ENCODE measurements at places on chromosomes 6 and 20. TPM values are rescaled to one million over a fixed set of nuclear protein-coding genes. Genes with fewer than 3 reads are reported as not detected.

ZSCAN31 gene
- total RNA-seq: 5.1 TPM

PSMB9 gene
- total RNA-seq: 20.0 TPM

XRN2 gene
- total RNA-seq: 125 TPM

OARD1 gene
- total RNA-seq: 12.8 TPM

TFAP2D gene
- total RNA-seq: not detected

KIAA0408 gene
- 5.0 TPM for total RNA-seq

PRSS16 gene
- total RNA-seq: not detected

CTAGE9 gene
- not detected for total RNA-seq

LZTS3 gene
- 6.7 TPM for total RNA-seq

NRSN1 gene
- not detected for total RNA-seq

RNF144B gene
- total RNA-seq: 0.13 TPM

MLIP gene
- total RNA-seq: 4.3 TPM

SPDEF gene
- total RNA-seq: not detected

OSER1 gene
- total RNA-seq: 32.4 TPM

CAGE1 gene
- not detected for total RNA-seq

TSPO2 gene
- not detected for total RNA-seq

JPH2 gene
- 24.4 TPM for total RNA-seq

RSPO4 gene
- not detected for total RNA-seq

Data from LHCN-M2 (cell line).